ENCODE measurements at places on chromosomes 6 and 20.

DNA sequence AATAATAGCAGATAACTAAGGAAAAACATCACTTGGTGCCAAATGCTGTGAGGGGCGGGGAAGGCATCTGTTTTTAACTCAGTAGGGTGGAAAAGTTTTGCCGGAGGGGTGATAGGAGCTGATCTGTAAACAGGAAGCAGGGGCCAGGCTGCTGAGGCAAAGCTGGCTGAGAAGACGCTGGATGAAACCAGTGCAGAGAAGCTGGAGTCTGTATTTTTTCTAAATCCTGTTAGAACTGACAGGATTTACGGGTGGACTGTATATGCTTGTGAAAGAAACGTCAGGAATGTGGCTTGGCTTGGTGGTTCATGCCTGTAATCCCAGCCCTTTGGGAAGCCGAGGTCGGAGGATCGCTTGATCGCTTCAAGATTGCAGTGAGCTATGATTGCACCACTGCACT, 5.6 kb downstream of the PCMTD2 start:
- no peak for DNase-seq

DNA sequence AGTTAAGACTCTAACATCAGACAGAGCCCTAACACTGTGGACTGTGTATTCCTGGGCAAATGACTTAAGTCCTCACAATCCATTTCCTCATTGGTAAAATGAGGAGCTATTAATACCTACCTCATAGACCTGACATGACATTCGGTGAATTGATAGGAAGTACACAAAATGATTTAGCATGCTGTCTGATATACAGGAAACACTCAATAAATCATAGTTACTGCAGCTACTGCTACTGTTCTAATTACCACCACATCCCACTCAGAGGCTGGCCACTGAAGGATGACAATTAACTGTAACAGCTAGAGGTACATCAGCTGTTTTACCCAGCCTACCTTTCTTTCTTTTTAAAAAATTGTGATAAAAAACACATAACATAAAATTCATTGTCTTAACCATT, 87.7 kb downstream of the PLCG1 start:
- no peak for DNase-seq

GRCh38 chr6:136031982-136032381, 180.5 kb downstream of the PDE7B start:
- DNase-seq = no peak

GRCh38 chr6:136359851-136360250, 70.2 kb upstream of the BCLAF1 start:
- DNase-seq = no peak

DNA sequence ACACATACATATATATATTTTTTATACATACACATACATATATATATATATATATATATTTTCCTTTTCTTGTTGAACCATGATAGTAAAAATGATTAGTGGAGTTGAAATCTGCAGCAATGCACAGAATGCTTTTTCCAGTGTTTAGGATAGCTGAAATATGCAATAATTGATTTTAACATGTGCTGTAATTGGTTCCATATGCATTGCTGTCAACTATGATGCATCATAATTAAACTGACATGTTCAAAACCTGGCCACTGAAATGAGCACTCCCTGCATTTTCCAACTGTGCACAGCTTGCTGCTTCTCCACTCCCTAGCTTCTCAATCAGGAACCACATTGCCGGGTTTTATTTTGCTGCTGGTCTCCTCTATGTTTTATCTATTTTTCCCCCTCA, 358.3 kb downstream of the PAX1 start:
- no peak for DNase-seq

Measured in GM06990 (cell line).